Epithelial cell of umbilical artery (primary cell): ENCODE measurements at places on chromosomes 3 and 15. TPM values are rescaled to one million over a fixed set of nuclear protein-coding genes. Genes with fewer than 3 reads are reported as not detected.

CHDH gene
- under 0.01 TPM in 1 of 2 replicates, not detected in the other for total RNA-seq

IGDCC3 gene
- total RNA-seq, result not detected in 2 replicates

ABHD10 gene
- total RNA-seq, result 31.5 and 54.3 TPM in 2 replicates

SLC25A36 gene
- 39.6 and 90.0 TPM in 2 replicates for total RNA-seq

PPP2R3A gene
- 7.1 and 8.8 TPM in 2 replicates for total RNA-seq

LRRC31 gene
- not detected in 2 replicates for total RNA-seq

PRSS50 gene
- total RNA-seq, result not detected in 2 replicates

CXCR6 gene
- not detected in 2 replicates for total RNA-seq

TEX55 gene
- total RNA-seq, result not detected in 2 replicates

SH3GL3 gene
- total RNA-seq, result not detected in 2 replicates

CYP1A2 gene
- not detected in 2 replicates for total RNA-seq

TXNRD3 gene
- 7.3 and 8.4 TPM in 2 replicates for total RNA-seq

RGMA gene
- total RNA-seq, result not detected in 2 replicates

MED12L gene
- total RNA-seq, result 0.32 TPM in 1 of 2 replicates, not detected in the other

TMIE gene
- total RNA-seq, result under 0.01 and 0.15 TPM in 2 replicates

LOXL1 gene
- 9.1 and 9.7 TPM in 2 replicates for total RNA-seq

LARP6 gene
- total RNA-seq, result 14.4 and 16.9 TPM in 2 replicates

FRMD5 gene
- total RNA-seq, result 23.1 and 29.0 TPM in 2 replicates

APOD gene
- total RNA-seq, result 0.61 and 1.3 TPM in 2 replicates

CPLX3 gene
- total RNA-seq, result not detected in 2 replicates

GP5 gene
- total RNA-seq, result not detected in 2 replicates

SLC22A13 gene
- total RNA-seq, result not detected in 2 replicates

KLHDC8B gene
- total RNA-seq, result 24.4 and 51.7 TPM in 2 replicates

SAMD7 gene
- total RNA-seq, result not detected in 2 replicates

CAPN3 gene
- total RNA-seq, result 0.15 and 0.32 TPM in 2 replicates

B2M gene
- total RNA-seq, result 1,506 and 2,841 TPM in 2 replicates

RASGRP1 gene
- total RNA-seq, result under 0.01 and 0.15 TPM in 2 replicates

HRH1 gene
- total RNA-seq, result 17.2 and 17.9 TPM in 2 replicates

ILDR1 gene
- not detected in 2 replicates for total RNA-seq

FAM43A gene
- total RNA-seq, result 170 and 232 TPM in 2 replicates

LDHAL6B gene
- total RNA-seq, result not detected in 2 replicates

CRTC3 gene
- total RNA-seq, result 7.8 and 12.0 TPM in 2 replicates

TRNT1 gene
- total RNA-seq, result 25.0 and 29.2 TPM in 2 replicates

TCTA gene
- 13.7 and 15.9 TPM in 2 replicates for total RNA-seq

SCN11A gene
- under 0.01 TPM in 1 of 2 replicates, not detected in the other for total RNA-seq

KY gene
- not detected in 2 replicates for total RNA-seq

SERPINI1 gene
- 0.32 and 1.2 TPM in 2 replicates for total RNA-seq

SNTN gene
- not detected in 2 replicates for total RNA-seq

GOLGA8Q gene
- total RNA-seq, result not detected in 2 replicates

NLGN1 gene
- total RNA-seq, result 11.7 and 25.5 TPM in 2 replicates

SECISBP2L gene
- total RNA-seq, result 19.8 and 23.4 TPM in 2 replicates

UNC13C gene
- total RNA-seq, result not detected in 2 replicates

CLSTN2 gene
- not detected in 2 replicates for total RNA-seq

RTP3 gene
- not detected in 2 replicates for total RNA-seq

GUCA1C gene
- not detected in 2 replicates for total RNA-seq

CMC1 gene
- 4.5 and 4.6 TPM in 2 replicates for total RNA-seq

KLHL40 gene
- total RNA-seq, result not detected in 2 replicates

FANCD2OS gene
- total RNA-seq, result not detected in 2 replicates

CCDC13 gene
- total RNA-seq, result 1.3 TPM in 1 of 2 replicates, not detected in the other

MCCC1 gene
- total RNA-seq, result 21.4 and 36.9 TPM in 2 replicates

ACKR4 gene
- 0.32 and 3.6 TPM in 2 replicates for total RNA-seq

GOLGA8H gene
- 0.97 and 2.3 TPM in 2 replicates for total RNA-seq
